ENCODE measurements at places on chromosomes 3 and 15. TPM values are rescaled to one million over a fixed set of nuclear protein-coding genes. Genes with fewer than 3 reads are reported as not detected.

DNA sequence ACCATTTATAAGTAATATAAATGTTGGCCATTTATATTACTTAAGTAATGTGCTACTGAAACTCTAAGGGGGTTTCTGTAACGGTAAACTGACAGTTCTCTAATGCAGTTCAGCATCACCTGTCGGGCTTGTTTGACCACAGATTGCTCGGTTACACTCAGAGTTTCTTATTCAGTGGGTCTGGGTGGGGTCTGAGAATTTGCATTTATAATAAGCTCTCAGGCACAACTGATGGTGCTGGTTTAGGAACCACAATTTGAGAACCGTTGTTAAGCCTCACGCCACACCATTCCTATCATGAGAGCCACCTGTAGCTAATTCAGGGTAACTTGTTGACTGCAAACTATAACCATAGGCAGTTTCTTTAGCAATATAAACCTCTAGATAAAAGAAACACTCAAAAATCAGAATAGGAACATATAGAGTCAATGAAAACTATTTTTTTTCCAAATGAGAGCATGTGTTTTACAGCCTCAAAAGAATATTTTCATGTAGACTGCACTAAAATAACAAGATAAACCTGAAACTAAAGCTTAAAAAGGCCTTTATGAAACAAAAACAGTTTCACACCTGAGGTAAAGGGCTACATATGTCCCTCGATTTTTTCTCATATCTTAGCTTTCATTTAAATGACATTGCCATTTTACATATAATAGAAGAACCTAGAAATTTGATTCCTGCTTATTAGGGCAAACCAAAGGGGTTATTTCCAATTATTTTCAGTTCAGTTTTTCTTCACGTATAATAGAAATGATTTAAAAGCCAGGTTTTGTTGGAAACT is 604.8 kb downstream of the UNC13C start:
- DNase-seq: no peak

GRCh38 chr15:34753236-34753894 is 1.4 kb downstream of the GJD2 start:
- no peak for DNase-seq

GRCh38 chr3:1609416-1609815 is 489.2 kb upstream of the CNTN4 start:
- DNase-seq: no peak

GRCh38 chr3:44227632-44228031 is 14.1 kb upstream of the TOPAZ1 start:
- no peak for DNase-seq

DNA sequence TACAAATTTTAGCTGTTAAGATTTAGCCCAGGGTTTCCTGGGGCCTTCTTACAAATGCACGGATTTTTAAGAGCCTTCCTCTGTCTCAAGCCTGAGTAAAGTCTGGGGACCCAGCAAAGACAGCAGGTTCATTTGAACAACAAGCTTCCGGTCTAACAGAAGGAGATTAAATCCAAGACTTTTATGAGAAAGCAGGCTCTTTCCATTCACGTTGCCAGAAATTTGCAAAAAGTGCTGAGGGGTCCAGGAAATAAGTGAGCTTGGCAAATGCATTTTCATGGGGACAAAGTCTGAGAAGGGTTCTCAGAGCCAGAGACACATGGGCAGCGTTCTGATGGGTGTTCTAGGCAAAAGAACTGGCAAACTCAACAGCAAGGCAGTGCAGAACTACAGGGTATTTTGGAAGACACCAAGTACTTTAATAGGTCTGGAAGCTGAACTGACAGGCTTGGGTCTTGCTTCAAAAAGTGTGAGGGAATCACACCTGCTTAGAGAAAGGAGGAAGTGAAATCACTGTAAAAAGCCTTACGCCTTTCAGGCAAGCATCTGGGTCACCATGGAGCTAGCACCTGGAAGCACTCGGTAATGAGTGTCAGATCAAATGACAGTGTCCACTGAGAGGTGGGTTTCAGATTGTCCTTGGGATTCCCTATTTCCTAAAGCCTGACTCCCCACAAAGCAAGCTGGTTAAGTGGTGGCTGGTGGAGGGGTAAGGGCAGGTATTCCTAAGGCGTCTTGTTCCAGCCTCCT is 115.8 kb upstream of the ARHGEF3 start:
- no peak for DNase-seq

Gene CAV3
- total RNA-seq: not detected

Gene LPP
- total RNA-seq: 26.9 TPM

Gene CHRNA3
- 7.6 TPM for total RNA-seq

DNA sequence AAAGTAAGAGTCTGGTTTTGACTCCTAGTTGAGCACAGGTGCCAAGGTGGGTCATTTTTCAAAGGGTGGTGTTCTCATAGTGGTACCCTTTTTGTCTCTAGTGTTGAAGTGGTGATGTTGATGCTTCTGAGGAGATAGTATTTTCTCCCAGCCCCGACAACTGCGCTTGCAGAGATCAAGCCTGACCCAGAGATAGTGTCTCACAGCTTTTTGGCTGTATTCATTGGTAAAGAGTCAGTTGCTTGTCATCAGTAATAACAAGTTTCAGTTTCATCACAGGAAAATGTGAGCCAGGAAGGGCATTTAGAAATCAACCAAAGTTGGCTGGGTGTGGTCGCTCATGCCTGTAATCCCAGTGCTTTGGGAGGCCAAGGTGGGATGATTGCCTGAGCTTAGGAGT is 139.3 kb downstream of the NFKBIZ start:
- no peak for DNase-seq

DNA sequence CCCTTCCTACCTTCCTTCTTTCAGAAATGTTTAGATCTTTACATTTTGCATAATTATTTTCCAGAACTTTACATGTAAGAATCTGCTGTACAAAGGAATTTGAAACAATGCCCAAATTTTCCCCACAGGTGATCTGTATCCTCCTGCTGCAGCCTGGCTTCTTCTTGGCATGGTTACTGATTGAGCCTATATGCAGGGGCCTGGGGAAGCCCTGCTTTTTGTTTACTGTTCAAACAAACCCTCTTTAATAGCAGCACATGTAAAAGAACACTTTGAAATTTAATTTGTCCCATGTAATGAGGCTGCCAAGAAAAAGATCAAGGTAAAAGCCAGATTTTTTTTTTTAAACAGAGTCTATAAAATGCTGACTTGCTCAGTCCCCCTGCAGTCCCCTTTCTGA is 432.2 kb downstream of the TUSC7 start:
- DNase-seq: no peak

Gene GPR176
- 12.6 TPM for total RNA-seq

- no peak for DNase-seq
Observed at GRCh38 chr15:49466119-49466518, 43.1 kb downstream of the FGF7 start.

- DNase-seq: peak; percentile 29
Observed at GRCh38 chr3:71582612-71583565, 639 bp downstream of the FOXP1 start.

Gene CALML4
- total RNA-seq: 6.3 TPM

GRCh38 chr15:32901192-32901591 is 183.4 kb downstream of the GREM1 start:
- no peak for DNase-seq

GRCh38 chr3:105747060-105747541 is 121.7 kb downstream of the CBLB start:
- no peak for DNase-seq

Measured in cerebellum (tissue), 4 donors.